Hematopoietic multipotent progenitor cell treated with erythropoietin and hydrocortisone succinate and interleukin-3 and kit ligand, for 17 days (in vitro differentiated cells): ENCODE measurements at places on chromosomes 6 and 20.

DNA sequence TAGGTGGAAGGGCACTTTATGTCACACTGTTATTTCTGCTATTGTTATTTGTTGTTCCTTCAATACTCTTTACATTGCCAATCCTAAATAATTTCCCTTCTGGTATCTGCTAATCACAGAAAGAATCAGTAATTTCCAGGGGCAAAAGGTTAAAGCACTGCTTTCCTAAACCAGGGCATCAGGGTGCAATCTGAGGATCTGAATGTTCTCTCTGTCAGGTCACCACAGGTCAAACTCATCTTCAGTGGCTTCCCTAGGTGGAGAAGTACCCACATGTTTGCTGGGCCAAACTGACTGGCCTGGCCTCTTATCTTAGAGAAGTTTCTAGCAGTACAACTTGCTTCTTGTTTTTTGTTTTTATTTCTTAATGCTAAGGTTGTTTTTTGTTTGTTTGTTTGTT, 118.7 kb downstream of the OPRM1 start:
- DNase-seq = no peak

- no peak for DNase-seq
These were observed 259.8 kb downstream of the CD109 start for GRCh38 chr6:73955800-73956199.

- DNase-seq = no peak
These were observed 298.4 kb upstream of the MOCS1 start for GRCh38 chr6:40232698-40233097.

DNA sequence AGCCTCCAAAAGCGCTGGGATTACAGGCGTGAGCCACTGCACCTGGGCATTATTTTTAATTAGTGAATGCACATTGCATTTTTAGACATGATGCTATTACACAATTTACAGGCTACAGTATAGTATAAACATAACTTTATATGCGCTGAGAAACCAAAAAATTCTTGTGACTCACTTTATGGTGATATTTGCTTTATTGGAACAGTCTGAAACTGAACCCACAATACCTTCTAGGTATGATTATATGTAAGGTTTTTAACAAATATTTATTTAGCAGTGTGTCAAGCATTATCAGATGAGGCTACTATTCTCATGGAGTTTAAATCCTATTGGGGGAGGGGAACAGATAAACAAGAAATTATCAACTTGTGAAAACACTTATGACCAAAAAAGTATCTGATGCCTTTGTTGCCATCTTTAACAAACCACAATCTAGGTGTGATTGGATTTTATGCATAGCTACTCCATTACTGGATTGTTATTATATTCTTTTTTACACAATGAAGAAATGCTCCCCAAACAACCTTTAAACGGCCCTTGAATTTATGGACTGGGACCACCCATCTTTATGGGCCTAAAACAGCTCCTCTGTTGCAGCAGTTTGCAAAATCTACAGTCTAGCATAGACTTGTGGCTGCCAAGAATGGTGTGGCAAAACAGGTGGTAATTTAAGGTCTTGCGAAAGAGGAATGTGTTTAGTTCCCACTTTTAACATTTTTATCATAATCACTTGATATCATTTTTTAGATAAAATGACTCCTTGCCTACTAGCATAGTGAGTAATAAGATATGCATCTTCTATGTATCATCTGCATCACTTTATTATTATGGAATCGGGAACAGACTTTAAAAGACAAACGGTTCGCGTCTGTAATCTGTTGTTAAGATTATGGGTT, 159.2 kb upstream of the C6orf118 start:
- DNase-seq = no peak

DNA sequence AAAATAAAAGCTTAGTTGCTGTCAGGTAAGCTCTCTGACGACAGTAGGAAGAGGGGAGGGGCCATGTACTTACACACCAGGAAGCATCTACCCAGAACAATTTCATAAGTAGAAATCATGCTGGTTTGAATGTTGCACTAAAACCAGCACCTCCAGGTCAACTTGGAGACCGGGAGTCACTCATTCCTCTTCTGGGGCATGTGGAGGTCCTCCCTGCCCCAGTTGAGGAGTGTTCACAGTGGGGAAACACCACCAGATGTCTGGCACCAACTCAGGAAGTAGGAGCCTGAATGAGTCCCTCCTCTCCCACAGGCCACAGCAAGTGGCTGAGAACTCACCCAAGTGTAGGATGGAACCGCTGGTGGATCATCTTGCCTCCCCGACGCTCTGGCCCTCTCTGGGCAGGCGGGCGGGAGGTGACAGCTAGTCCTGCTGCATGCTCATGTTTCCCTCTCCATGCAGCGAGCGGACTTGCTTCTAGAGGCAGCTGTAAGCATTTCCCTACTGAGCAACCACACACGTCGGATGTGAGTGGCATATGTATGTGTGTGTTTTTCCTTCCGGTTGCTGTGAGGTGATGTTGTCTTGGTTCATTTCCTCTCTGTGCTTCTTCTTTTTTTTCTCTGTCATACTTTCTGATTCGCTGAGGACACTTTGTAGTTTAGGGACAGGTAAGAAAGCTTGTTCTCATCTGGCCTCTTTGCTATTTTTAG, 149.5 kb upstream of the NEDD9 start:
- DNase-seq = no peak

GRCh38 chr6:132590362-132590761, 821 bp upstream of the TAAR5 start:
- no peak for DNase-seq

DNA sequence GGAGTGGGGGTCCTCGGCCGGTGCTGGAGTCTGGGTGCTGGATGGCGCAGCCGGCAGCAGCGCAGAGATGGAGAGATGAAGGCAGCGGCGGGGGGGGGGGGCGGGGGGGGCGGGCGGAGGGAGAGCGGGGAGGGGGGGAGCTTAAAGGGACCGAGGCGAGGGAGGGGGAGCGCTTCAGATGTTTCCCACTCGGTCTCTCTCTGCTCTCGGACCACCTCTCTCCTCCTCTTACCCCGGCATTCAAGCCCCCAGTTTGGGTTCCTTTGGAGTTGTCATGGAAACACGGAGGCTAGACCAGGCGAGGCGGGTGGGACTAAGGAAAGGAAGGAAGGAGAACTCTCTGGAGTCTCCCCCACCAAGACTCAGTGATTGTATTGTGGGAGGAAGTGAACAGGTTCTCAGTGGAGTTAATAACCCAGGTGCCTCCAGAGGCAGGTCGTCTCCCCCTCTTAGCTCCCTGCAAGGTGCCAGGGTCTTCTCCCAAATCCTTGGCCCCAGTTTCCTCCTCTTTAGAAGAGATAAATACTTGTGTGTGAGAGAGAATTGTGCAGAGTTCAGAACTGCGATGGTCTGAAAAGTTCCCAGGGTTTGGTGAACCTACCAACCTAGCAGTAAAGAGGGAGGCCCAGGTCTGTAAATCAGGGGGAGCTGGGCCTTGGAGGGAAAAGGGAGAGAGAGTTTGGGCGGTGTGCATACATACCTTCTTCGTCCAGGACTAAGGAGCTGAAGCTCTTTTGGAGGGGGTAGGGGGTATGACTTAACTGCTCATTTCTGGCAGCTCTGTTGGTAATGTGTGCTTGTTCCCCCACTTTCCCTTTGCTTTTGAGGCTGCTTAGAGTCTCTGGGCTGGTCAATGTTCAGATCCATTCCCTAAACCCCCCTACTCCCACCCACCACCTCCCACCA, at the start of gene PRRT1:
Gene PRRT1, minus strand, starts transcription at position 77 of the 906 bp plus-strand sequence. CDS start 112 bp downstream, outside the sequence.
- DNase-seq = no peak

- no peak for DNase-seq
These were observed 36.9 kb upstream of the STMND1 start for GRCh38 chr6:17064975-17065374.
